ENCODE measurements at places on chromosomes 2 and 18. TPM values are rescaled to one million over a fixed set of nuclear protein-coding genes. Genes with fewer than 3 reads are reported as not detected.

Gene GALNT13
- not detected for total RNA-seq

Gene MARCO
- not detected for total RNA-seq

Gene SPAST
- total RNA-seq, result 12.8 TPM

Gene UGT1A10
- total RNA-seq, result not detected

Gene C2orf66
- not detected for total RNA-seq

Gene SERPINB2
- total RNA-seq, result not detected

Gene CAPN14
- total RNA-seq, result 1.1 TPM

Gene ST8SIA5
- total RNA-seq, result not detected

Gene MYO3B
- 0.17 TPM for total RNA-seq

GRCh38 chr2:189439342-189439741 is 1.9 kb upstream of the WDR75 start:
- DNase-seq, result no peak

DNA sequence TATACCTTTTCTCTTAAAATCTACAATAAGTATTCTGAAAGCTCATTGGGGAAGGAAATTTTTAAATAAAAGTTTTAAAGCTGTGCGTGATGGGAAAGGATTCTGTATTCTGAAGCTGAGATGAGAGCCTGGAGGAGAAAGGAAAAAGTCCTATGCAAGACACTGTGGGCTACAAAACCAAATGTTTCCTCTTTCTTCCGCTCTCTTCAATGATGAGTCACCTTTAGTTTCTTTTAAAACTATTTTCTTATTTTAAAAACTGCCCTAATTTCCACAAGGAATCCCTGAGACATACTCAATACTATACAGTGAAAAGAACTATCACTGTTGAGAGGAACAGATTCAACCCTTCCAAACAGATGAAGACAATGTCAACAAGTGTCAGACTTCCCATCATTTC is 87.4 kb downstream of the INO80D start:
- no peak for DNase-seq

DNA sequence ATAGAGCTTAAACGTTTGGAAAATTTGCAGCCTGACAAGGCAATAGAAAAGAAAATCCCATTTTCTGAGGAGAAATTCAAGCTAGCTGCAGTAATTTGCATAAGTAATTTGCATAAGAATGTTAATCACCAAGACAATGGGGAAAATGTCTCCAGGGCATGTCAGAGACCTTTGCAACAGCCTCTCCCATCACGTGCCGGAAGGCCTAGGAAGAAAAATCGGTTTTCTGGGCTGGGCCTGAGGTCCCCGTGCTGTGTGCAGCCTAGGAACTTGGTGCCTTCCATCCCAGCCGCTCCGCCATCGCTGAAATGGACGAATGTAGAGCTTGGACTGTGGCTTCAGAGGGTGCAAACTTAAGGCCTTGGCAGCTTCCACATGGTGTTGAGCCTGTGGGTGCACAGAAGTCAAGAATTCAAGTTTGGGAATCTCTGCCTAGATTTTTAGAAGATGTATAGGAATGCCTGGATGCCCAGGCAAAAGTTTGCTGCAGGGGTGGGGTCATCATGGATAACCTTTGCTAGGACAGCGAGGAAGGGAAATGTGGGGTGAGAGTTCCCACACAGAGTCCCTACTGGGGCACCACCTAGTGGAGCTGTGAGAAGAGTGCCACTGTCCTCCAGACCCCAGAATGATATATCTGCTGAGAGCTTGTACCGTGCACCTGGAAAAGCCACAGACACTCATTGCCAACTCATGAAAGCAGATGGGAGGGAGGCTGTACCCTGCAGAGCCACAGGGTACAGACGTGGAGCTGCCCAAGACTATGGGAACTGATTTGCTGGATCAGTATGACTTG is 164.6 kb downstream of the GULP1 start:
- DNase-seq, result no peak

- no peak for DNase-seq
Measured at GRCh38 chr2:71713581-71714580, 260.5 kb downstream of the DYSF start.

DNA sequence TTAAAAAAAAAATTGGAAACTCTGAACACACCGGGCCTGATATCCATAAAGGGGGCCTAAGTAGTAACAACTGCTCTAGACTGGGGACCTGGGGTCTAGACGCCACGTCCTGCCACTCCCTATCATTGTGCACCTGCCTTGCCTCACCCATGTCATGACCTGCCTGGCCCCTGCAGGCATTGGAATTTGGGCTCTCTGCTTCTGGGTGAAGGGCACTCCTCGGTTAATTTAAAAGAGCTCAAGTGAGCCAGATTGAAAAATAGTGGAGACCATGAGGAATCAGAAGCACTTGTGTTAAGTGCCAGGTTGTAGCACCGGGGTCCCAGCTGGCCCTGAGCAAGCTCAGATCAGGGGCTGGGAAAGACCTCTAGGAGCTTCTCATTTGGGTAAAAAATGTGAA is 48.1 kb downstream of the SLC4A1AP start:
- no peak for DNase-seq

DNA sequence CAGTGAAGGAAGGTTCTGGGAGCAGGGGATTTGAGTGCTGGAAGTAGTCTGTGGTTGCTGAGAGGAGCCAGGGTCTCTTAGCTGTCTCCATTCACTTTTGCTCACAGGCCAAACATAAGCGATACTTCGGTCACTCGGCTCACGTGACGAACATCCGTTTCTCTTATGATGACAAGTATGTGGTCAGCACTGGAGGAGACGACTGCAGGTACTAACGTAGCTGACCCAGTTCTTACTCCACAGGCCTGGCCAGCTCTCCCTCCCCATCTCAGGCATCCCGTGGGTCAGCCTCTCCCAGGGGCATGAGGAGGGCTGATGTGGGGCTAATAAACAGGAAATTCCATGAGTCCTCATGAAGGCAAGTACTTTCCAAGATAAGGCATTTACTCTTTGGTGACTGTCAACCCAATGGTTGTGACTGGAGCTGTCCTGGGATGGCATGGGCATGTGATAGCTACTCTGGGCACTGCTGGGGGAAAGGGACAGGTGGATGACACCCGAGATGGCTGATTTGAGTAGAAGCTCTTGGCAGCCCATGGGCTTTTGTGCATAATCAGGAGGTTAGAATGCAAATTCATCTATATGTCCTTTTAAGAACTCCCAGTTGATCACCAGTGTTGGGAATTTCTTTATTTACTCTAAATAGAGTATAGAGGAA is 81.6 kb downstream of the RTN4 start:
- no peak for DNase-seq

GRCh38 chr18:22267697-22268096 is 98.3 kb downstream of the GATA6 start:
- no peak for DNase-seq

DNA sequence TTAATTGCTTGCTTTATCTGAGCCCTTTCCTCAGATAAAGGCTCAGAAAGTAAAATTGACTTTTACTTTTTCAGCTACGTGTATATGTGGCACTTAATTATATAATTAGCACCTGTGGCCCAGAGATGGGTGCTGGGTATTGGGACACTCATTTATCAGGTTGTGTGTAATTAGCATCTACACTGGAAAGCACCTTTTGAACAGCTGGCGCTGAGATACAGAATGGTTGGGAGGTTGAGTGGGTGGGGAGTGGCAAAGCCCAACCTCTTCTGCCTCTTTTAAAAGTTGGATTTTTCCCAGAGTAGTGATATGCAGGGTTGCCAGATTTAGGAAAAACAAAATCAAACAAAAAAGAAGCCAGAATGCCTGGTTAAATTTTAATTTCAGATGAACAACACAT is 23.9 kb downstream of the SPTBN1 start:
- no peak for DNase-seq

- DNase-seq, result no peak
Measured at GRCh38 chr2:222320436-222321395, 21.9 kb upstream of the PAX3 start.

- DNase-seq, result no peak
Measured at GRCh38 chr2:47401789-47402554, 984 bp upstream of the MSH2 start.

DNA sequence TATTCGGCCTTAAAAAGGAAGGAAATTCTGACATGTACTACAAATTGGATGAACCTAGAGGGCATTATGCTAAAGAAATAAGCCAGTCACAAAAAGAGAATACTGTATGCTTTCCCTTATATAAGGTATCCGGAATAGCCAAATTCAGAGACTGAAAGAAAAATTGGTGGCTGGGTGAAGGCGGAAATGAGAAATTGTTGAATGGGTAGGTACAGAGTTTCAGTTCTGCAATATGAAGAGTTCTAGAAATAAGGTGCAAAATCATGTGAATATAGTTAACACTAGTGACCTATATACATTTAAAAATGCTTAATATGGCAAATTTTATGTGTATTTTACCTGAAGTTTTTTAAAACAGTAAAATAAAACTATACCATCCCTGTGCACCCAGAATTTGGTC is 43.1 kb downstream of the RMP24 start:
- no peak for DNase-seq

GRCh38 chr2:24375349-24376087 is 15.2 kb upstream of the ITSN2 start:
- no peak for DNase-seq

GRCh38 chr2:3001615-3002560 is 375.7 kb downstream of the EIPR1 start:
- no peak for DNase-seq

- no peak for DNase-seq
Measured at GRCh38 chr18:46676182-46676835, 19.3 kb upstream of the LOXHD1 start.

DNA sequence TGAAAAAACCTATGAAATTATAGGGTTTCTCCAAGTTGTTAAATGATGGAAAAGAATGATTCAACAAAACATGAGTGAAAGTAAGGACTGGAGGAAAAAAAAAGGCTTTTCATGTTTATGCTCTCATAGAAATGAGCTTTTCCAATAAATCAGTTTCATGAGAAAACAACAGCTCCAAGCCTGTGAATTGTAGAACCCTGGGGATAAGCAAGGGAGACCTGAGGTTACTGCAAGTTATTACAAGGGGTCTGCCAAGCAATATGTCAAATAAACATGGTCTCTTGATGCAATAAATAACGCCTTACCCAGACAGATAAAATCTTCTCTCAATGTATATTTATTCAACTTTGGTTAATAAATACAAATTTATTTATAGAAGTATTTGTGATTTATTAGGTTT is 577.9 kb upstream of the GCFC2 start:
- no peak for DNase-seq

DNA sequence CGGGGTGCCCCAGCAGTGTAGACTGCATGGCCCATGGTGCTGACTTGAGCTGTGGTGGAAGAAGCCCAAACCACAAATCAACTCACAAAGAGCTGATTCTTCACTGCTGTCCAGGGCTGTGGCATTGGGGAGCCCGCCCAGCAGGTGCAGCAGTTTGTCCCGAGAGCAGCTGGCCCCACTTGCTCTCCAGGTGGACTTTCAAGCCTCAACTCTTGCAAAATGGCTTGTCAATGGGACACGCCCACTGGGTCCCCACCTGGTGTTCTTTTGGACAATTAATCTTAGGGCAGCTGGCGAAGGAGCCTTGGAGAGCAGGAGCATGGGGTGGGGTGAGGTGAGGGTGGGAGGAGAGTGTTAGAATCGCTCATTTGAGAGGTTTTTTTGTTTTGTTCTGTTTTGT is 117.9 kb downstream of the MYCN start:
- DNase-seq, result no peak

- DNase-seq, result no peak
Measured at GRCh38 chr2:212990697-212991096, 160.7 kb downstream of the IKZF2 start.

- no peak for DNase-seq
Measured at GRCh38 chr18:37396971-37397720, 168.5 kb downstream of the CELF4 start.

- DNase-seq, result peak; percentile 70
Measured at GRCh38 chr18:49055754-49056172, 105.0 kb upstream of the SMAD7 start.

GRCh38 chr2:28377984-28378678 is 14.5 kb upstream of the FOSL2 start:
- DNase-seq, result no peak

DNA sequence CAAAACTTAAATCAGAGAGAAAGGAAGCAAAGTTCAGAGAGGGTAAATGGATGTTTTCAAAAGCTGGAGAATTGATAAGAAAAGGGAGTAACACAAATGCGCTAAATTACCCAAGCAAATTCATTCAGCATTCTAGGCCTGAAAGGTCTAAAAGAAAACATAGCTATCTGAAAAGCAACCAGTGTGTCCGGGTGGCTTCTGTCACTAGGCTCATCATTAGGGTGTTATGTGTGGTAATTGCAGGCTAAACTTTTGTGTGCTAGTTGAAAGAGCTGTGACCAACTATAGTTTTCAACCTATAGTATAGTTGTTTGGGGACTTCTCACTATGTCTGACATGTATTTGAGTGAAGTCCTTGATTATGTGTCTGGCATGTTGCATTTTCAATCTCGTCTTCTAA is 839.6 kb upstream of the ZEB2 start:
- no peak for DNase-seq

- no peak for DNase-seq
Measured at GRCh38 chr2:65652066-65652465, 219.7 kb upstream of the SPRED2 start.

All from activated naive CD4-positive, alpha-beta T cell treated with anti-CD3 and anti-CD28 coated beads for 36 hours (primary cell).